ENCODE measurements at places on chromosomes 5 and 9. TPM values are rescaled to one million over a fixed set of nuclear protein-coding genes. Genes with fewer than 3 reads are reported as not detected.

DNA sequence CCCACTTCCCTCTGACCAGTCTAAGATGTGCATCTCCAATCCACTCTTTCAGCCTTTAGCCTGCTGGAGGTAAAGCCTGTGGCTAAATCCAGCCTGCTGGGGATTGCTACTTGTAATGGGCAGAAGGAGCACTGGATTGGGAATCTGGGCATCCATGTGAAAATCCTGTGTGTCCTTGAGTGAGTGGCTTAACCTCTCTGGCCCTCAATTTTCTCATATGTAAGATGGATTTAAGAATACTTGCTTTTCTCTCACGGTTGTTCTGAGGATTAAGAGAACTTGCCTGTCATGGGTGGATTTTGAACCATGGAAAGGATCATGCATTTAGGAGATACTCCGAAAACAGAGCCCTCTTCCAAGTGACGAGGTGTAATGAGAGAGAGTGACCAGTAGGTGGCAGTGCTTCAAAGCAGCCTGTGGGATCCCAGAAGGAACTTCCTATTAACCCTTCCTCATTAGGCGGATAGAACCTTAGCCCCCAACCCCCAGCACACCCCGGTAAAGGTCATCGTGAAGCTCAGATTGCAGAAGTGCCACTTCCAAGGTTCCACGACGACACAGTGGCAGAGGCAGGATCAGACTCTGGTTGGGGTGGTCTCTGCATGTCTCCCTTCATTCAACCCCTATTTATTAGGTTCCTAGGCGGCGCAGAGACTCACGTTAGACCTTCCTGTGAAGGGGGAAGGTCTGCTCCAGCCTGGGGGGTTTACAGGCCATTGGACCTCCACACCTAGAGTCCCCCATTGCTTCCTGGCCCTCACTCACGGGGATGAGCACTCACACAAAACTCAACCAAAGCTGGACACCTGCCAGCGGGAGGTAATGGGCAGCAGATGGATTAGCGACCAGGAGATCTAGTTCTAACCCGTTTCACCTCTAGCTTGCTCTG is 68.7 kb upstream of the ZNF618 start:
- no peak for DNase-seq

GRCh38 chr5:104739905-104740304 is 1177.3 kb upstream of the NUDT12 start:
- DNase-seq: no peak

GRCh38 chr5:181217111-181217802 is 5.8 kb upstream of the TRIM41 start:
- no peak for DNase-seq

- DNase-seq: no peak
These were observed 67.2 kb upstream of the CD180 start for GRCh38 chr5:67263656-67264408.

DNA sequence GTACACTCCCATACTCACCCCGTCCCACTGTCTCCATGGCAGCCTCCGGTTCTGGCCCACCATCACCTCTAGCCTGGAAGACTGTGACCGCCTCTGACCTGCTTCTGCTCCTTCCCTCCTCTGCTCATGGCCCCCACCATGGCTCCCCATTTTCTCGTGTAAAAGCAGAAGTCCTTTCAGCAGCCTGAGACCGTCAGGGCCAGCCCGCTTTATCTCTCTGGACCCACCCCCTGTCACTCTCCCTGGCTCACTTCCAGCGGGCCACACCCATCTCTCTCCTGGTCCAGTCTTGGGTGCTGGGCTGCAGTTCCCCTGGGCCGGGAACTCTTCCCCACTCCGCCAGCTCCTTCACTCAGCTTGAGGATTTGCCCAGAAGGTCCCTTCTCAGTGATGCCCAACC is 96.0 kb upstream of the RUFY1 start:
- no peak for DNase-seq

DNA sequence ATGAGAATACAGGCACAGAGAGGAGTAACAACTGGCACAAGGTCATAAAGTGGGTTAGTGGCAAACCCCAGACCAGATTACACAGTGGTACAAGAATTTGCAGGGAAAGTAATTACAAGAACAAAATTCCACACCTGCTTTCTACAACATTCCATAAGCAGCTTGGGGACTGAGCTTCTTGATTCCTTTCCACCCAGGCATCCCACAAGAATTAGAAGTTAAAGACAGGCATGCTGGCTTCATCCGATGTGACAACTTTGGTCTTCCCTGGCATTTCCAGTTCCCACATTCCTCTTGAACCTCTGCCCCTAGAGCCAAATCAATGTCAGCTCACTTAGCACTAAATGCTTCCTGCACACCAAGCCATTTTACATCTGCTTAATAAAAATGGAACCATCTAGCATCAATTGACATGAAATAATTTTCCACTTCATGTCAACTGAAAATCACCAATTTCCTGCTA is 435.8 kb upstream of the PAPPA start:
- DNase-seq: peak; percentile 74

GRCh38 chr9:21001581-21001980 is 29.9 kb downstream of the HACD4 start:
- no peak for DNase-seq

GRCh38 chr9:69207503-69207902 is 33.4 kb downstream of the TJP2 start:
- no peak for DNase-seq

DNA sequence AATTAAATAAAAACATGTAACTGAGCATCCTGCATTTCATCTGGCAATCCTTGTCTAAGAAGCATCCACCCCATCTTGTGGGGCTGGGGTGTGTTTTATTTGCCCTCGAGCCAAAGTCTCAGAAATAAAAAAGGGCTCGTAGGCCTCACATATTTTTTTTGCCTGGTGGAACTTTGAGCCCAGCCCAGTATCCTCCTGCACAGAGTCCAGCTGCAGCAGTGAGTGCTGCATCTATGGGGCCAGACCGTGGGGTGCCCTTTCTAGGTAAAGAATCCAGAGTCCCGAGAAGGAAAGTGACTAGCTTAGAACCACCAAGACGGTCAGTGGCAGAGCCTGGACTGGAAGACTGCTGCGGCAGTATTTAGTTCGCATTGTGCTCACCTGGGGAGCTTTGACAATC is 33.1 kb downstream of the NEURL1B start:
- no peak for DNase-seq

- no peak for DNase-seq
These were observed 2.2 kb upstream of the PBX3 start for GRCh38 chr9:125745018-125745417.

DNA sequence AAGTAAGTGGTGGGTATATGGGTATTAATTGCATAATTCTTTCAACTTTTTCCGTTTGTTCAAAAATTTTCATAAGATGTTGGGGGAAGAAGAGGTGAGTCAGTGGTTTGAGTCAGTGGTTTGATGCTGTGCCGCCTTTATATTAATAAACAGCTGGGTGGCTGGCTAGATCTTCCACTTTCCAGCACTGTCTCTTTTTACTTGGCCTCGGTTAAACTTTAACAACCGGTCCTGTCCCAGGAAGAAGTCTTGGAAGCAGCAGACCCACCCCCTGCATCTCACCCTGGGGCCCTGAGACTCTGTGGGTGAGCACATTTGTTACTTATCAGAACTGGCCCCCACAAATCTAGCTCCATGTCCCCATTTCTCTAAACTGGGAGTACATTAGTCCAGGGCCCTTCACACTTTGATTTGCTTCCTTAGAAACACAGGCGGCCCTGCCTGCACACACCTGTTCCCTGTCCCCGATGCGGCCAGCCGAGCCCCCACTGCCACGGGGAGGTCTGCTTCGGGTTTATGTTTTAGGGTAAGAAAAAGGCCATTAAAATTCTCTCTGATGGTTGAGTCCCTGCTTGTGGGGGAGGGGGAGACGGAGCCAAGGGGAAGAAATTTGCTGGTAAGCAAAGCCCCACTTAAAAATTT is 90.7 kb downstream of the PTCH1 start:
- DNase-seq: peak; percentile 9

GRCh38 chr9:124661271-124661670 is 109.8 kb downstream of the NR6A1 start:
- no peak for DNase-seq

- DNase-seq: no peak
These were observed 184.8 kb downstream of the RORB start for GRCh38 chr9:74681906-74682305.

DNA sequence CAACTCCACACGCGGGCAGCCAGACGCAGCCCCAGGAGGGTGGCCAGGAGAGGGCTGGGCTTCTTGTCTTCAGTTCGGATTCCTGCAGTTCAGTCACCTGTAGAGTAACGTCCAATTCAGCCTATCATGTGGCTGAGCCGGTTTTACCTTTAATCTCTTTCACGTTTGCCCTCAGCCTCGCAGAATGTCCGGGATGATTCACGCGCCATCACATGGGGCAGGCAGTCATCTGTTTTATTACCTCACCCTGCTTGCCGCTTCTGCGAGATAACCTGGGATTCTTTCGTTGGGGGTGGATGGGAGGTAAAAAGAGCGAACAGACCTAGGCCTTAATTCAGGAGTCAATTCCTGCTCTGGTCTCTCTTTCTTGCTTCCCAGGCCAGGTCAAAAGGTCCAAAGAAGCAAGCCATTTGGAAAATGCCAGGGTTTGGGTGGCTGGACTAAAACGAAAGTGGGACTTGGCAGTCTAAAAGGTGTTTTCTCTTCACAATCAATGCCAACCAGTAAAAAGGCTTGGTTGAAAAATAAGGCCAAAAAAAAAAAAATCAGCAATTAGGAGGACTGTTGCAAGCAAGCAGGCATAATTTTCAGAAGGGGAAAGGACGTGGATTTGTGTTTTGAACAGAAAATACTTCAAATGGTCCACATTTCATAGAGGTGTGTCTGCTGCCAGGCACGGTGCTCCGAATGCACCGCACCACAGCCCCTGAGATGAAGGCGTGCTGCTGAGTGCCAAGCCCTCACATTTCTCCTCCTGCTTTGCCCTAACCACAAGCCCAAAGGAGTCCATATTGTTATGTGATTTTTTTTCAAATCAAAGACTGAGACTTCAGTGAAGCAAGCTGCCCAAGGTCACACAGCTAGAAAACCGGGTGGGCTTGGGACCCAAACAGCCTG is 2.8 kb upstream of the WWC1 start:
- peak; percentile 87 for DNase-seq

- DNase-seq: no peak
These were observed 15.6 kb downstream of the GFRA3 start for GRCh38 chr5:138258704-138259292.

- no peak for DNase-seq
These were observed 2.0 kb downstream of the RNF44 start for GRCh38 chr5:176535101-176535663.

DNA sequence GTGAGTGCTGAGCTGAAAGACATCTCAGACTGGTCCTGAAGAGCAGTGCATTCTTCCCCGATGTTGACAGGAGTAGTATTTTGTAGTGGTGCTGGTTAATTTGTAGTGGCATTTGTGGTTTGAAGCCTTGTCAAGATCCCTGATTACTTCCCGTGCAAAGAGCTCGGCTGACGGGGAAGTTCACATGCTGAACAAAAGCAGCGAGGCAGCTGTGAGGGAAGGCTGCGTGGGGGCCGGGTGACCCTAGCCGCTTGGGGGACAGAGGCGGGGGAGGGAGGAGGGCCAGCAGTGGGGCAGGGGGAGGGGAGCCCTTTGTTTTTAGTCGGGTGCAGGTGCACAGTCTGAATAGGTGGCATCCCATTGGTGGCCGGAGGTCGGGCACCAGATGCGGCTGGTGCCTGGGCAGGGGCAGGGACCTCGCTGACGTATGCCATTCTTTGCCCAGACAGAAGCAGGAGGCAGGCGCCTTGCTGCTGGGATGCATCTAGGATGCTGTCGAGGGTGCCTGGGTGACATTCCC is 64.7 kb downstream of the CRB2 start:
- no peak for DNase-seq

DNA sequence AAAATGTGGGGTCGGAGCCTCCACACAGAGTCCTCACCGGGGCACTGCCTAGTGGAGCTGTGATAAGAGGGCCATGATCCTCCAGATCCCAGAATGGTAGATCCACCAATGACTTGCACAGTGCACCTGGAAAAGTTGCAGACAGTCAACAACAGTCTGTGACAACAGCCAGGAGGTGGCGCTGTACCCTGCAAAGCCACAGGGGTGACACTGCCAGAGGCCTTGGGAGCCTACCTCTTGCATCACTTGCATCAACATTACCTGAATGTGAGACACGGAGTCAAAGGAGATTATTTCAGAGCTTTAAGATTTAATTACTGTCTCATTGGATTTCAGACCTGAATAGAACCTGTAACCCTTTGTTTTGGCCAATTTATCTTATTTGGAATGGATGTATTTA is 614.1 kb upstream of the CDH9 start:
- DNase-seq: no peak

DNA sequence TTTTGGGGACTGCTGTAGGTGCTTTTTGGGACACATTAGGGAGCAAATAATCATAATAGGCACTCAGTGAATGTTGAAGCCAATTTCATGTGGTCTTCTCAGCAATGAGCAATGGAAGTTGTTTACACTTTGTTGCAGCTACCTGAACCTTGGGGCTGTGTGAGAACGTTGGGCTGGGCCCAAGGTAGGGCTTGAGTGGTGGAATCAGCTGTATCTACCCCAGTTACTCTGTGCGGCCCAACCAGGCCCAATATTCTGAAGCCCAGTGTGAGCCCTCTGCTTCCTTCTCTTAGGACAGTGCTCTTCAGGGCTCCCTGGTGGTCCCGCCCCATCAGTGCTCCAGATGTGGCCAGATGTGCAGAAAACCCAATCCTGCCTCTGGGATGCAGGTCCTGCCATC is 38.4 kb downstream of the MAST4 start:
- DNase-seq: no peak

DNA sequence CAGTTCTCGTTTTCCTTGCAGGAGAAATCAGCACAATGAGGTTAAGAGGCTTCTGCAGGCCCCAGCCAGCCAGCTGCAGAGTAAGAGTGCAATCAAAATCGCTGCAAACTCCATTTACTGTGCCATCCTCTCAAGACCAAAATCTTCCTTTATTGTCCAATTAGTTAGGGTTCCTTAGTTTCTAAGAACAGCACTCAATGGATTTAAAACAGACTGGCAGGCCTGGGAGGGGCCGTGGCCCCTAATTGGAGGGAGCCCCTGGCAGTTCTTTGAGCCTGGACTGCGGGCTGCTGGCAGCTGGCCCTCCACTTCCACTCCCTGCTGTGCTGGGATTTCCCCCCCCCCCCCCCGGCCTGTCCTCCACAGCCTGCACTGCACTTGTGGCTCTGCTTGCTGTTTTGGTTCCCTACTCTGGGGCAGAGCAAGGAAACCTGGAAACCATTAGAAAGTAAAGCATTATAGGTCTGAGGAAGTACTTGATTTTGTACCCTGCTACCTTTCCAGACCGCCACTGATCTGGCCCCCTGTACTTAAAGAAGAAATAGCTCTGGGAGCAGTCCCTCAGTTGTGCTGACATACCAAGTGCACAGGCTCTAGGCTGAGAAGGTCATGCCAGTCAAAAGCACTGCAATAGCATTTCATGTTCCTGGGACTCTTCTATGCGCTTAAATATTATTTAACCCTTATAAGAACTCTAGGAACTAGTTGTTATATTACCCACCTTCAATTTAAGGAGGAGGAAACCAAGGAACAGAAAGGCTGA is 129.0 kb downstream of the APBA1 start:
- DNase-seq: no peak

SPINK4 gene
- not detected for total RNA-seq

SYK gene
- 12.3 TPM for total RNA-seq

GHR gene
- 0.63 TPM for total RNA-seq

ITK gene
- total RNA-seq: not detected

COL5A1 gene
- 92.6 TPM for total RNA-seq

MORN5 gene
- total RNA-seq: not detected

IL7R gene
- 4.0 TPM for total RNA-seq

TIMD4 gene
- not detected for total RNA-seq

CPEB4 gene
- 32.7 TPM for total RNA-seq

PCDHA11 gene
- total RNA-seq: 1.2 TPM

PGM5 gene
- 0.79 TPM for total RNA-seq

GABRA1 gene
- not detected for total RNA-seq

LCN1 gene
- not detected for total RNA-seq

PLEKHG4B gene
- total RNA-seq: 5.4 TPM

TMEM215 gene
- not detected for total RNA-seq

CDX1 gene
- 0.33 TPM for total RNA-seq

Data from kidney epithelial cell (primary cell).